Upper lobe of right lung (tissue), 1 donor: ENCODE measurements at places on chromosomes 2 and 18.

GRCh38 chr2:126512026-126512425 is 143.9 kb upstream of the GYPC start:
- DNase-seq: no peak

DNA sequence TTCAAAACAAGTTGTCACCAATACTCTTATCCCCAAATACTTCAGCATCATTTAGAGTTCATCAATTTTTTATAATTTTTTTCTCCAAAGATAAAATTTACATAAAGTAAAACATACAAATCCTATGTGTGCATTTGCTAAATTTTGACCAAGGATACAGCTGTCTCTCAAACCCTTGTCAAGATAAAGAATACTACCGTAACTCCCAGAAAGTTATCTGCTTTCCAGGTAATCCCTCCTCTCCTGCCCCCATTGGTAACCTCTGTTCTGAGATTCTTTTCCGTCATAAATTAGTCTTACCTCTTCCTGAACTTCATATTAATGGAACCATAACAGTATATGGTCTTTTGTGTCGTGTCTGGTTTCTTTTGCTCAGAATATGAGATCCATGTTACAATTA is 49.2 kb downstream of the BCL2L11 start:
- DNase-seq: no peak

GRCh38 chr2:196066291-196067087 is 2.1 kb downstream of the DNAH7 start:
- DNase-seq: no peak

GRCh38 chr2:2181493-2181892 is 149.6 kb downstream of the MYT1L start:
- no peak for DNase-seq

GRCh38 chr18:76806301-76806700 is 16.1 kb upstream of the ZNF236 start:
- DNase-seq: no peak

GRCh38 chr2:152827944-152828343 is 109.5 kb downstream of the ARL6IP6 start:
- no peak for DNase-seq

DNA sequence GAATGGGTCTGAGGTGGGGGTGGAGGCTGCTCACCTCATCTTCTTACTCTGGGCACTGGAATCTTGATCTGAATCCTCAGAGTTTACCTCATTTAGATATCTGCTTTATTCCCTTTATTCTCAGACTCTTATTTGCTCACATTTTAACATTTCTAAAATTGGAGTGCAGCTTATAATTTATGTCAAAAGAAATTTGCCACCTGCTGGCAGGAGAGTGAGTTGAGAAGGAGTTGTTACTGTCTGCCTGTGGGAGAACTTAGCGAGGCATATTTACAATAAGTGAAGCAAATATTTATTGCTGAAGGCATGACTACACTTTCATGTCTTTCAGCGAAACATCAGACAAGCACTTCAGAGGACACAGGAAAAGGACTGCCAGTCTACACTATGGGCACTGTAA is 16.4 kb upstream of the KIAA2012 start:
- DNase-seq: no peak

GRCh38 chr2:15760232-15760910 is 168.7 kb downstream of the DDX1 start:
- no peak for DNase-seq

DNA sequence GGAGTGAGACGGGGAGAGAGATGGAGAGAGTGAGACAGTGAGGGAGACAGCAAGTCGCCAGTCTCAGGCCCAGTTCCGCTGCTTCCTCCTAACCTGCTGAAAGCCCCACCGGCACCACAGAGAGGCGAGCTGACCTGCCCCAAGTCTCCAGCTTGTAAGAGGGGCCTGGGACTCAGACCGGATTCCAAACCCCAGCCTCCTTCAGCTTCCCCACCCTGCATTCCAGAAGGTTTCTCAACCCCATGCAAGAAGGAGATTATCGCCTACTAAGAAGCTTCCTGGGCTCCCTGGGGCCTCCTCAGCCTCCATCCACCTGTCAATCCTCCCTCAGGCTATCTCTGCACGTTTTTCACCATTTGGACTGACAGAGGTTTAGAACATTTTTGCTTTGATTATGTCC is 173.1 kb upstream of the RAB6C start:
- no peak for DNase-seq

DNA sequence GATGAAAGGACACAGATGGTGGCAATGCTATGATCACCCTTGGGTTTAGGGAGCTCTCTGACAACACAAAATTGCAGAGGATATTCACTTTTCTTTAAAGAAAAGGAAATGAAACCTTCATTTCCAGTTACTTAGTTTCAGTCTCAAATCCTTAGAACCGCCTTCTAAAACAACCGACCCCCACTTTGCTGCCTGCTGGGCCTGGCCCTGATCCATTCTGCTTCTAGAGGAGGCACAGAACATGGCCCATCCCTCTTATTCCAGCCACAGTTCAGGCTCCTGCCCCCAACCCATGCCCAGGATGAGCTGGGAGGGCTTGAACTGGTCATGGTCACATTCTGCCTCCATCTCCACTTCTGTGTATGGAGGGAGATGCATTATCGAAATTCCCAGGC is 311.6 kb downstream of the EN1 start:
- DNase-seq: no peak

- DNase-seq: no peak
Measured at GRCh38 chr18:362311-363290, 94.8 kb upstream of the THOC1 start.

DNA sequence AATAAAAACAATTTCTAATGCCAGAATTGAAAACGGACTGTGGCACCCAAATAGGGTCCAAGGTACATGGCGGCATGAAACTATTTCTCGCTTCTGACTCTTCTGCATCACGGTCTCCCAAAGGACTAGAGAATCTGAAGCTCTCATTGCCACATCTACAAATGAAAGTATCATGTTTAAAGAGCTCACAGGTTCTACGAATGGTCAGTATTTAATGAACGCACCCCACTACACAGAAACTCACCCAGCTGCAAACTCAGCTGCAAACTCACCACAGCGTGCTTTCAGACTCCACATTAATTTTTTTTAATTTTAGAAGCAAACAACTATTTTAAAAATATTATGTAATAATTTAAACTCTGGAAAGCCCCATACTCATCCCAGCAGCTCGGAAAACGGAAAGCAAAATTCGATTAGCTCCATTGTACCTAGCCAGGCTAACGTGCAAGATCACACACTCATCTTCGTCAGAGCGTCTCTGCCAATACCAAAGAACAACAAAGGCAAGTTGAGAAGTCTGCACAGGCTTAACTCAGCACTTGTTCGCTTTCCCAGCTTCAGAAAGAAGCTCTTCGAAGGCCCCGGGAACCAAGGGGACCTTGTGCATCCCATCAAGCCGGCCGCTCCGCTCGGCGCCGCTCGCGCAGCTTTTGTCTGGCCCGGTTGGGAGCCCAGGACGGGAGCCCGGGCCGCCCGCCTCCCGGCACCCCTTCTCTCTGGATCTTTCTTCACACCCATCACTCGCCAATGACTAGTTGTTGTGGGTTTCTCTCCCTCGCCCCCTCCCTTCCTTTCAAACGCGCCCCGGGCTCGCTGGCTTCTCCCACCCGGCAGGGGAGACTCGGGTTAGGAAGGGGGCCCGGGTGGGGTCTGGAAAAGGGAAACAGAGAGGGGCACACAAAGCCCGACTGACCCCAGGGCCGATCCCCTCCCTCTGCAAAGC is 785 bp downstream of the CLASP1 start:
- peak; percentile 76 for DNase-seq

- DNase-seq: no peak
Measured at GRCh38 chr18:37160038-37160820, 331.3 kb downstream of the KIAA1328 start.

- DNase-seq: peak; percentile 66
Measured at GRCh38 chr2:196592331-196592910, 47.1 kb upstream of the CCDC150 start.

DNA sequence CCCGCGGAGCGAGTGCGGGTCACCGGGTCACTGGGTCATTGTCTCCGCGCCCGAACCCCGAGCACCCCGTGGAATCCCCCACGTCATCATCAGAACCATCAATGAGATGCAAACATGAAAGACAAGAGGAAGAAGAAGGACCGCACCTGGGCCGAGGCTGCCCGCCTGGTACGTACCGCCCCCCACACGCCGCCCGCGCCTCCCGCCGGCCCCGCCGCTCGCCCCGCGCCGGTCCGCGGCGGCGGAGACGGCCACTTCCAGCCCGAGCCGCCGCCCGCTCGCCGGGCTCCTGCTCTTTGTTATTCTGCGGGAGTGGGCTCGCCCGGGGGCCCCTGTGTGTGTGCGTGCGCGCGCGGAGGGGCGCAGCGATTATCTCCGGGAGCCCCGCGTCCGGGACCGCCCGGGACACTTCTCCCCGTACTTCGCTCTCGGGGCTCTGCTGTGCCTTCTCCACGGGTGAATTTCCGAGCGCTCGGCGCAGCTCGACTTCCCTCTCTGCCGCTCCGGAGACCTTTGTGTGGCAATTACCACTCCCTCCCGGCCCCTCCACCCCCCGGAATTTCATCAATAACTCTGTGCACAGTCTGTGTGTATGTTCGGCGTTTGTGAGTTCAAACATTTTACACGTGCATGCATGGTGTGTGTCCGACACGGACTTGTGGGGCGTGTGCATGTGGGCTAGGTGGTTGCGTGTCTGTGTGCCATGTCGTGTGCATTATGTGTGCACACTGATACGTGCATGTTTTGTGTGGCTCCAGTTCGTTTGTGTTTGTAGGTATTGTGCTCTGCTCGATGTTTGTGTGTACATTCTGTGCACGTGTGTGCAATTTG is 714 bp downstream of the ASXL3 start:
- DNase-seq: peak; percentile 58
